ENCODE measurements at places on chromosomes 16 and 17.

- DNase-seq: no peak
Measured at GRCh38 chr17:69819316-69820087, 255.5 kb upstream of the KCNJ16 start.

- DNase-seq: no peak
Measured at GRCh38 chr17:81976332-81977210, 858 bp upstream of the ASPSCR1 start.

- DNase-seq: no peak
Measured at GRCh38 chr17:1625053-1625452, 3.6 kb downstream of the SLC43A2 start.

GRCh38 chr16:53952215-53953208 is 248.6 kb downstream of the FTO start:
- no peak for DNase-seq

- DNase-seq: no peak
Measured at GRCh38 chr17:40526668-40527067, 25.2 kb upstream of the TNS4 start.

- DNase-seq: no peak
Measured at GRCh38 chr17:44409309-44410028, 20.0 kb upstream of the ITGA2B start.

DNA sequence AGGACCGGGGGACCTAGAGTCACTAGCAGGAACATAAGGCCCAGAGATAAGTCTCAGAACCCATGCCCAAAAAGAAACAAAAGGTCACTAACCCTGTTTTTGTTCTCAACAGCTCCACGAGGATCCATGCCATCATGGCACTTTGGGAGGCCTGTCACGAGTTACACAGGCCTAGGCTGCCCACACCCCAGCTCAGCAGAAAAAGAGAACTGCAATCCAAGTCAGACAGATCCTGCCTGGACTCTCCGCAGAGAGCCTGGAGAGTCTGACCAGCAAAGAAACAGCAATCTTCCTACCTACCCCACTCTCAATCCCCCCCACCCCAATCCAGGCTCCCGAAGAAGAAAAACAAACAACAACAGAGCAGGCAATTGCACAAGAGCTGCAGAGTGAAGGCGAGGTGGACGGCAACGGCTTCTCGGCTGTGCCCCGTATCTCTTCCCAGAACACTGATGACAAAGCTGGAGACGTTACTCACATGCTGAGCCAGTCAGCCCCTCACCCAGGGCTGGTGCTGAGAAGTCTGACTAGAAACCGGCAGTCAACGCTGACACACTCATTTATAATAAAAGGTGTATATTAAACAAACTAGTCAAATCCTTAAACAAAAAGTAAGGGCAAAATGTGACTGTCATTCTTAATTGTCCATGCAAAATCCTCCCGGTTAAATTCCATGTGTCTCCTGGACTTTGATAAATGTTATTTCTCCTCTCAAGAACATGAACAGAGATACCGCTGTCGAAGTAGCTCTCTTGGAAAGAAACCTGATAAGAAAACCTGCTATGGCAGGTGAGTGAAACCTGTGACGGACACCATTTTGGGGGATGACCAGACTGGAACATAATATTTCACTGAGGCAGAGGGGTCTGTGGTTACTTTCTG is 89.3 kb downstream of the SMG6 start:
- DNase-seq: peak; percentile 55

- no peak for DNase-seq
Measured at GRCh38 chr16:57000271-57001025, 11.1 kb downstream of the NLRC5 start.

DNA sequence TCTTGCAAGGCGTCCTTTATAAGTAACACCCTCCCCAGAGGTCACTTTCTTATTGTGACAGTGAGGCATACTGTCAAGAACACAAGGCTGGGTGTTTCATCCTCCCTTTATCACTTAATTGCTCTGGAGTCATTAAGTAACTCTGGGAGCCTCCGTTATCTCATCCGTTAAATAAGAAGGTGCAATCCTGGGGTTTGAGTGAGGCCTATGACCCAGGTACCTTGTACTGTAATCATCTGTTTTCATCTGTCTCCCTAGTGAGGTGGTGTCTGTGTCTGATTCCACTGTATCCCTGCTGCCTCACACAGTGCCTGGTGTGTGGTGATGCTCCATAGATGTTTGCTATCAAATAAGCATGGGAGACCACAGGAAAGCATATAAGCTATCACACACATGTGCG is 17.7 kb downstream of the TNS4 start:
- DNase-seq: no peak
